ENCODE measurements at places on chromosomes 12 and 14.
A peak's percentile ranks its signal among the peaks of the same experiment; 100 is the strongest.

DNA sequence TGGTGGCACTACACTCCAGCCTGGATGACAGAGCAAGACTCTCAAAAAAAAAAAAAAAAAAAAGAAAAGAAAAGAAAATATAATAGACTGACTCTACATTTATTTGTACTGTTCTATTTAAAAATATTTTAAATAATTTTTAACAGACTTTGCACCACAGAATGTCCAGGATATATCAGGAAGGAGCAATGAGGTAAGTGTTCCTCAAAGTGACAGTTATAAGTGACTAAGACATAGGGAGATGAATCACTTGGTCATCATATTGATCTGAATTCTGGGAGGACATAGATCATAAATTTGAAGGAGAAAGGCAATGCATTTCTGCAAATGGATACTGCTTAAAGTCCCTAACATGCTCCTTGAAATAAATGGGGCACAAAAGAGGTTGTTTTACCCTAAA is 221.5 kb downstream of the KCNC2 start:
- DNase-seq = no peak

DNA sequence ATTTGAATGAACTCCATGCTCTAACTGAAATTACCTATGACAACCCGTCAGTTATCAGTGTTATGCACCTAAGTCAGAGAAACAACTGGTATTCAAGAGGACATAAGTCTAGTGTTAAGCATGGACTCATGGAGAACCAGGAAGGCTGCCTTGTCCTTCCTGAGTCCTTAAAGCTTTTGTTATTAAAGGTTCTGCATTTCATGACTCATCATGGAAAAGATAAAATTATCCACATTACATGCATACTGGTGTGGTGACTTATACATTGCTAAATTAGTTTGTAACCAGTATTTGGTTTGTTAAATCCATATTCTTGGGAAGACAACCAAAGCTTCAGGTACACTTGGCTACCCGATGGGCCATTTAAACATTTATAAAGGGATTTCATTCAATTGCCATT is 6.5 kb upstream of the OR4E1 start:
- DNase-seq = no peak

DNA sequence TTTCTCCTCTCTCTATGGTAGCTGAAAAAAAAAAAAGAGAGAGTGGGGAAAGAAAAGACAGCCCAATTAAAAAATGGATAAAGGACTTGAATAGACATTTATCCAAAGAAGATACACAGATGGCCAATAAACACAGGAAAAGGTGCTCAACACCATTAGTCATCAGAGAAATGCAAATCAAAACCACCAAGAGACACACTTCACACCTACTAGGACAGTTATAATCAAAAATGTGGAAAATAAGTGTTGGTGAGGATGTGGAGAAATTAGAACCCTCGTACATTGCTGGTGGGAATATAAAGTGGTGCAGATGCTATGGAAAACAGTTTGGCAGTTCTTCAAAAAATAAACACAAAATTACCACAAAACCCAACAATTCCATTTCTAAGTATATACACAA is 172.4 kb upstream of the GRIN2B start:
- no peak for DNase-seq

DNA sequence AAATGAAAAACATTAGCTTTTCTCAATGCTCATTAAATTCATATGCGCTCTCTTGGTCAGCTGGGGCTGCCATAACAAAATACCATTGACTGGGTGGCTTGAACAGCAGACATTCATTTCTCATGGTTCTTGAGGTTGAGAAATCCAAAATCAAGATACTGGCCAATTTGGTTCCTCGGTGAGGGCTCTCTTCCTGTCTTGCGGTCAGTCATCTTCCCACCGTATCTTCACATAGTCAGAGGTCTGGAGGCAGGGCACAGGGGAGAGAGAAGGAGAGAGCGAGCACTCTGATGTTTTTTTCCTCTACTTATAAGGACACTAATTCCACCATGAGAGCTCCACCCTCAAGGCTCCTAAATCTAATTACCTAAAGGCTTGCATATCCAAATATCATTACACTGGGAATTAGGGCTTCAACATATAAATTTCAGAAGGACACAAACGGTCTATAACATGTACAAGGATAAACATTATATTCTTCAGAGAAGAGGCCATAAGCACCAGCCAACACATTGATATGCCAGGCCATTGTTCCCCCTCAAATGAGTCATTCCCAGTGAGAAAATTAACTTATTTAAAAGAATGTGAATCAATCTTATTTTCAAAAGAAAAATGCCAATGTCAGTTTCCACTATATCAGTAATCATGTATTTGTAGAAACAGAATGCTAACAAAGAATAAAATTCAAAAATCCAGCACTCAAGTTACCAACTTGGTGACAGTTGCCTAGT is 152.2 kb downstream of the BTG1 start:
- no peak for DNase-seq

GRCh38 chr12:52535574-52535973 is 15.4 kb upstream of the KRT5 start:
- DNase-seq = no peak

- DNase-seq = no peak
Measured at GRCh38 chr14:61253064-61253738, 27.9 kb downstream of the TMEM30B start.

DNA sequence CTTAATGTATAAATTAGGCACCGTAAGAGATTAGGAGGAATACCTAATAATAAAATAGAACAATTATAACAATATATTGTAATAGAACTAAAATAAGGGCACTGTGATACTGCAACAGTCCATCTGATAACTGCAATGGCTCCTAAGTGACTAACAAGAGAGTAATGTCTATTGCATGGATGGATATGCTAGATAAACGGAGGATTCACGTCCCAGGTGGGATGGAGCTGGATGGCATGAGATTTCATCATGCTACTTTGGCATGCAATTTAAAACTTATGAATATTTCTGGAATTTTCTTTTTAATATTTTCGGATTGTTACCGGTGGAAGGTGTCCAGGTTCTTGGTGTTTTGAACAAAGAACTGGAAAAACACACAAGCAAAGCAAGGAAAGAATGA is 2.2 kb upstream of the TMEM19 start:
- no peak for DNase-seq

GRCh38 chr12:98399532-98399931 is 115.9 kb upstream of the TMPO start:
- no peak for DNase-seq

DNA sequence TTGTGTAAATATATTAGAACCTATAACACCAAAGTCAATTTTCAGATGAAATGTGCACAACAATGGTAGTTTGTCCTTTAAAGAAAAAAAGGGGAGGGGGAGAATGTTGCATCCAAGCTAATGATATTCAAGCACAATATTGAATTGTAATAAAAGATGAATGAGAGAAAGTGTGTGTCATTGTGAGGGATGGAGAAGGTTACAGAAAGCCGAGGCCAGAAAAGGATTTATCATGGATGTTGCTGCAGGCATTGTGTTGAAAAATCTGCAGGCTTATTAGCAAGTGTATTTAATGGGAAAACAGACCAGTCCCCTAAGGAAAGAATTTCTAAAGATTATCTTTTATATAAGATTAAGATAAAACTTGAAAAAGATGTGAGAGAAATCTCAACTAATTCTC is 186.5 kb downstream of the SPTSSA start:
- no peak for DNase-seq

GRCh38 chr14:56905282-56905681 is 95.0 kb upstream of the OTX2 start:
- DNase-seq = no peak

DNA sequence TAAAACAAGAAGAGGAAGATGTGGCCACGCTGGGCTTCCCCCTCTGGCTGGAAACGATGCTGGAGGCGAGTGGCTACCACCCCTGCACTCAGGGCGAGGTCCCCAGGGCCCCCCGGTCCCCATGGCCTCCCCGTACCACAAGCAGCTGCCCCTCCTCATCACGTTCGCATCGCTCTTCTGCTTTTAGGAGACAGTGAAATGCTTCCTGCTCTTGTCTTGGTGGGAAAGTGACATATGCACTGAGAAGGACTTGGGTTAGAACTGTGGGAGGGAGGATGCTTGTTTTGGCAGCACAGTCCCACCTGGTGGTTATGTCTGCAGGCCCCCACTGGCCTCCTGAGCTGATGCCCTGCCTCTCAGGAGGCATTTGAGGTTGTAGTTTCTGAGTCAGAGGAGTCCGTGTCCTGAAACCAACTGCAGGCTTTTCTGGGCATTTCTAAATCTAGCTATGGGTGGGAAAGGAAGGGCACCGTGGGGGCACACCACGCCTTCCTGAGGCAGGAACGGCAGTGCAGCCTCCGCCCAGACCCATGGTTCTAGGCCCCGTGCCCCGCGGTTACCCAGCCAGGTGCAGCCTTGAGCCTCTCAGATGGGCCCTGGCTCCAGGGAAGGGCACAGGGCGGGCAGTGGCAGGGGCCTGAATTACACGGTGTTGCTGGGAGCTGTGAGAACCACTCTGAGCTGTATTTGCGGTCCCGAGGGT is 139.3 kb downstream of the ADGRD1 start:
- no peak for DNase-seq

DNA sequence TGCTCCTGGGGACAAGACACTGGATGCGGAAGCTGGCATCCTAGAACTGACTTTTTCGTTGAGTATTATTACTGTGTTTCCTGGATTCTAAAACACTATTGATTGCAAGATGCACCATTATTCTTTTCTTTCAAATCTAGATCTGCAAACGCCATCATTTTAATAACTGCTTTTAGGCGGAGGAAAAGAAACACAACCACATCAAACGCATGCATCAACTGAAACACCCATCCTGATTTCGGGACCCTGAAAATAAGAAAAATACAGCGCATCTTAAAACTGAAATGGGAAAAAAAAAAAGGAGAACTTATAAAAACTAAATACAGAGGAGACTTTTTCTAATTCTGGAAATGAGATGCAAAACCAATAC is 103.7 kb upstream of the MAX start:
- DNase-seq = no peak

GRCh38 chr14:77260631-77261030 is 10.4 kb downstream of the NGB start:
- no peak for DNase-seq

DNA sequence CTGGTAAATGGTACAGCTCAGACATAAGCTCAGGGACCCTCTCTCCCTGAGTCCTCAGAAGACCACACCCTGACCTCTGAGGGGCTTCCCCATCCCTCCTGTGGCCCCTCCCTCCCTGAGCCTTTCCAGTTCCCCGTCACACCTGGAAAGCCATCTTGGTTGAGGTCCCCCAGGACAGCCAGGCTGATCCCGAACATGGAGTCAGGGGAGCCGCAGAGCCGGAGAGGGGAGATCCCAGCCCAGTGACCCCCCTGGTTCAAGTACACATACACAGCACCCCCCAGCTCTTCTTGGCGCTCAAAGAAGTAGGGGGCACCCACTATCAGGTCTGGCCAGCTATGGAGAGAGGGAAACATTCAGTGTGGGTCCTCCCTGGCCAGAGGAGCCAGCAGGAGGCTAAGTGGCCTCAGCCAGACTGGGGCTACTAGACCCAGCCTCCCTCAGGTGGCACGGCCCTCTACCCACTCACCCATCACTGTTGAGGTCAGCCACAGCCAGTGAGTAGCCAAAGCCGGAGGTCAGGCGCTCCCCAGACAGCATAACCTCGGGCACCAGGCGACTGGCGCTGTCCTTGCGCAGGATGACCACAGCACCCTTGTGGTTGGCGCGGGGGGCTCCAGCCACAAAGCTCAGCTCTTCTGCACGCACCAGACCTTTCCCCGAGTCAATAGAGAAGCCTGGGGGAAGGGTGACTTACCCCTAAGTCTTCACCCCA is 9.3 kb downstream of the ITGA7 start:
- no peak for DNase-seq

DNA sequence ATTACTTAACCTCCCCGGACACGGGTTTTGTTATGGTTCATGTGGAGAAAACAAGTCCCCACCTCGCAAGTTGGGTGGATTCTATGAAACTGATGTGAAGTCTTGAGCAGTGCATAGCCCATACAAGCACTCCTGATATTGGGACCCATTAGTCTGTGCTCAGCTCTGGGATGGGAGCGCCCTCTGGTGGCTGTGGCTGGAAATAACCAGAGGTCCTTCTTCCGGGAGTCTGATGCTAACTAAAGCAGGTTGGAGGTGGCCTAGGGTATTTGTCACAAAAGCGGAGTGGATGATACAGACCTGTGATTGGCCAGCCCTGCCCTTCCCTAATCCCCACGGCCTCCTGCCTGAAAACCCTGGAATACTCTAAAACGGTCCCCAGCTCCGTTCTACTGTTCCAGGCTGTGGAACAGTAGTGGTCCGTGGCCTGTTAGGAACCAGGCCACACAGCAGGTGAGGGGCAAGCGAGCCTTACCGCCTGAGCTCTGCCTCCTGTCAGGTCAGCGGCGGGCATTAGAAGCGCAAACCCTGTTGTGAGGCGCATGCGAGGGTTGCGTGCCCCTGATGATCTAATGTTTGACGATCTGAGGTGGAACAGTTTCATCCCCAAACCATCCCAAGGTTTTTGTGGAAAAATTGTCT is 6.4 kb downstream of the SLC48A1 start:
- DNase-seq = peak; percentile 8

DNA sequence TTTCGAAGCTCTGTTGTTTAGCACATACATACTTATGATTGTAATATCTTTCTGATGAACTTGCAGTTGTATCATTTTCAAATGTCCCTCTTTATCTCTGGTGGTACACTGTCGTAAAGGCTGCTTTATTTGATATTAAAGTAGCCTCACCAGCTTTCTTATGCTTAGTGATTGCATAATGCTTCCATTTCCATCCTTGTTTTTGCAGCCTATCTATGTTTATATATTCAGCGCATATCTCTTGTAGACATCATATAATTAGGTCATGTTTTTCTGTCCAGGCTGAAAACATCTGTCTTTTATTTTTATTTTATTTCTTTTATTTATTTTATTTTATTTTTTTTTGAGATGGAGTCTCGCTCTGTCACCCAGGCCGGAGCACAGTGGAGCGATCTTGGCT is 34.6 kb downstream of the ACAD10 start:
- no peak for DNase-seq

- no peak for DNase-seq
Measured at GRCh38 chr14:102275866-102276265, 29.1 kb downstream of the MOK start.

- no peak for DNase-seq
Measured at GRCh38 chr12:65651060-65651459, 173.2 kb upstream of the HMGA2 start.
